ENCODE measurements at places on chromosomes 16 and 17.

DNA sequence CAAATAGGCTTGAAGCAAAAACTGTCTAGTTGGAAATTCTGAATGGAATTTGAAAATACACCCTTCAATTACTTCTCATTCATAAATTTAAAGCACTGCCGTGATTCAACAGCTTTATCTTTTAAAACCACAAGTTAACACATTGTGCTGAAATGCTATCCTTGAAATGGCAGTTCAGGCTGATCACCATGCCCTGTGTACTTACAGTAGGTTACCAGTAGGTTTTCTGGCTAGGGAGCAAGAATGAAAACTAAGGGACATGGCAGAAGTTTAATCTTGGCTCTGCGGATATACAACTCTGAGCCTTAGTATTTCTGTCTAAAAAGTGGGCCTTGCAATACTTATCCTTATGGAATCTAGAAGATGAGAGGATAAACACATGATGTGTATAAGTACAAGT, 28.0 kb downstream of the NXPH3 start:
- no peak for DNase-seq

- no peak for DNase-seq
These were observed 238.1 kb downstream of the ZNF423 start for GRCh38 chr16:49617710-49618330.

GRCh38 chr16:57735755-57736418, at the start of gene KATNB1:
TSS of gene KATNB1 (plus strand) at chr16:57735770. CDS start at chr16:57737244, 1,474 bp downstream.
- DNase-seq = no peak

DNA sequence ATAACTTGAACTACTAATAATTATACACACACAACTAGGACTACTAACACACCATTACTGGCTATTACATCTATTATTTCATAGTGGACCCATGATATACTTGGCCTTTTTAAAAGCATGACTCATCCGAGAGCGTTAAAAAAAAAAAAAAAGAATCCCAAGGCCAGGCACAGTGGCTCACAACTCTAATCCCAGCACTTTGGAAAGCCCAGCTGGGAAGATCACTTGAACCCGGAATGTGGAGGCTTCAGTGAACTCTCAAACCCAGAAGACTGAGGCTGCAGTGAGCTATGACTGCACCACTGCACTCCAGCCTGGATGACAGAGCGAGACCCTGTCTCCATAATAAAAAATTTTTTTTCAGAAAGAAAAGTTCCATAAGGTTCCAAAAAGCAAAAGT, 3.1 kb downstream of the GLG1 start:
- no peak for DNase-seq

GRCh38 chr17:34172390-34172918, 82.6 kb upstream of the CCL2 start:
- DNase-seq = no peak

DNA sequence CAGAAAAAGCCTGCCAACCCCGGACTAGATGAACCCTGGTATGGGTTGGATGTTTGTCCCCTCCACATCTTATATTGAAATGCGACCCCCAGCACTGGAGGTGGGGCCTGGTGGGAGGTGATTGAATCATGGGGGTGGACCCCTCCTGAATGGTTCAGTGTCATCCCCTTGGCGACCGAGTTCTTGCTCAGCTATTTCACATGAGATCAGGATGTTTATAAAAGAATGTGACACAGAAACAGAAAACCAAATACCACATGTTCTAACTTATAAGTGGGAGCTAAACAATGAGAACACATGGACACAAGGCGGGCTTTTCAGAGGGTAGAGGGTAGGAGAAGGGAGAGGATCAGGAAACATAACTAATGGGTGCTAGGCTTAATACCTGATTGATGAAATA, 576.0 kb upstream of the HSBP1 start:
- no peak for DNase-seq

DNA sequence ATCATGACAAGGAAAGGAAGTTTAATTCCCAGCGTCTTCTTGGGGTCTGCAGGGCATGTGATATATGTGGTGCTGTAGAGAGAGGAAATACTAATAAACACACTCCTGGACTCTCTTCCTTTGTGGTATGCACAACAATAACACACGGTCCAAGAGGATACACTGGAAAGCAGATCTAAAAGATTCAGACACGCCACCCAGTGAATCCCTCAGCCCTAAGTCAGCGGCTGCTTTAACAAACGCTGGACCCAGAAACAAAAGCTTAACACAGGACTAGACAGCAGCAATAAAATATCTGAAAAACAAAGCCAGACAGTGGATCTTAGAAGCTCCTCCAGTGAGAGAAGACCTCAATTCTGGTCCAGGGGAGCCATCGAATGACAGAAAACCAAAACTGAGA, 13.1 kb downstream of the CFAP20 start:
- no peak for DNase-seq

- no peak for DNase-seq
These were observed 307.2 kb upstream of the MYOCD start for GRCh38 chr17:12358477-12358876.

GRCh38 chr17:27506348-27507218, 50.3 kb downstream of the KSR1 start:
- no peak for DNase-seq

GRCh38 chr16:84614623-84614967, 3.3 kb downstream of the COTL1 start:
- DNase-seq = no peak

- DNase-seq = no peak
These were observed 8.1 kb downstream of the AQP8 start for GRCh38 chr16:25224731-25225319.

GRCh38 chr17:17748179-17748578, 66.9 kb downstream of the RAI1 start:
- DNase-seq = no peak

DNA sequence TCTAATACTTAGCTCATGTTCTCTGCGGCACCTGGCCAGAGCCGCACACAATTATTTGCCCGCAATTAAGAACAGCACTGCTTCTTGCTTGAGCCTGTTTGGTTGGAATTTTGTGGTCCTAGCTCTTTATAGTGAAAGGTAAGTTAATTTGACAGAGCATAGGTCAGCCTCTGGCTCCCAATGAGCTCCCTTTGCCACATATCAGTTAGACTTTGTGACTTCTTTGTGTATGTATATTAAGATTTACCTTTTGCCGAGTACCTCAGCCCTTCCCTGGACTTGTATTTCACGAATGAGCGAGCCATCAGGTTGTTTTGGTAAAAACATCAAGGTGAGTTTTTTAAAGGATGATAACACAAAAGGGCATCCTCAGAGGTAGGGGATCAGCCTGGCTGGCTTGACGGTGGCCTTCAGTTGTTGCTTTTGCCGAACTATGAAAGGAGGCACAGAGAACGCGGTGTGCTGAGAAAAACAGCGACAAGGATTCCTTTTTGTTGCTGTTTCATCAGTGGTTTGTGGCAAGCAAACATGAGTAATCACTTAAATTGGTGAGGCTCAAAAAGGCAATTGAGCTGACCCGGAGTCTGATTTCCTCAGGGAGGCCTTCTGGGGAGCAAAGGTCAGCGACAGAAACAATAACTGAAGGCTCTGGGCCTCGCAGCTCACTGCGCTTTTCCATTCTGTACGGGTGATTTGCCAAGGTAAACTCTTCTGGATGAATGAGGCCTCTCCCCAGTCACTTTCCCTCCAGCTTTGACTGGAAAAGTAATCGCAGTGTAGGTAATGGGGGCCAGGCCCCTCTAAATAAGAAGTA, 163.6 kb downstream of the HS3ST3A1 start:
- no peak for DNase-seq

DNA sequence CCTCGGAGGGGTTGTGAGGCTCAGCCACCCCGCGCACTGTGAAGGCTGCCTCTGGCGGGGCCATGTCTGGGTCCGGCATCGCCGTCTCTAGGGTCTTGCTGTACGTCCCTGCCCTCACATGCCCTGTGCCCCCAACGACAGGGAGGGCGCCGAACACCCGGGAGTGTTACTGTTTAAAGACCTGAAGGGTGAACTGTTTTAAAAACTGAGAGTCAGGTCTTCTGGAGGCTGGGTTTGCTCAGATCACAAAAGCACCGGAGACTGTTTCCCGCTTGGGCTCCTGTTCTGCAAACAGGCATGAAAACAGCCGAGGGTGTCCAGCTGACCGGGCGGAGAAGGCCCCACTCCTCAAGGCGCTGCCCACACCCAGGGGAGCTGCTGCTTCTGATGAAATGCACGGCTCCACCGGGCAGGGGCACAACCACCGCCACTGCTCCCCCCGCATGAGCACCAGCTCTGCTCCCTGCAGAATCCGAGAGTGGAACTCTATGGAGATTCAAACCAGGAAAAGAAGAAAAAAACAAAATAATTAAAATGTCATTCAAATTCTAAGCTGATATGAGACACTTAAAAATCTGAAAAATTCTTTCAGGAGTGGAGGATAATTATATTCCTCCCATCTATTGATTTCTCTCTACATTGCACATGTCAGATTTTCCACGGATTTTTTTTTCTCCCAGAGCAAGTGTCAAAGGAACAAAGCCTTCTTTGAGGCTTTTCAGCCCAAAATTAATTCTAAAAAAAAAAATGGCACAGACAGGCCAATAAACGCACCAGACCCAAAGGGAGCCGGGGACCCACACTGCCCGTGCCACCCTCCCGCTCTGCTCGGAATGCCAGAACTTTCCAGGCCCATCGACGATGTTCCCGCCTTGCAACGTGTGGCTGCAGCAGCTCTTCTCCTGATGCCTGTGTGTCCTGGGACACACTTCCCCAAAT, 74.3 kb downstream of the LMF1 start:
- no peak for DNase-seq

- no peak for DNase-seq
These were observed 71.7 kb upstream of the BRD7 start for GRCh38 chr16:50440531-50440930.

DNA sequence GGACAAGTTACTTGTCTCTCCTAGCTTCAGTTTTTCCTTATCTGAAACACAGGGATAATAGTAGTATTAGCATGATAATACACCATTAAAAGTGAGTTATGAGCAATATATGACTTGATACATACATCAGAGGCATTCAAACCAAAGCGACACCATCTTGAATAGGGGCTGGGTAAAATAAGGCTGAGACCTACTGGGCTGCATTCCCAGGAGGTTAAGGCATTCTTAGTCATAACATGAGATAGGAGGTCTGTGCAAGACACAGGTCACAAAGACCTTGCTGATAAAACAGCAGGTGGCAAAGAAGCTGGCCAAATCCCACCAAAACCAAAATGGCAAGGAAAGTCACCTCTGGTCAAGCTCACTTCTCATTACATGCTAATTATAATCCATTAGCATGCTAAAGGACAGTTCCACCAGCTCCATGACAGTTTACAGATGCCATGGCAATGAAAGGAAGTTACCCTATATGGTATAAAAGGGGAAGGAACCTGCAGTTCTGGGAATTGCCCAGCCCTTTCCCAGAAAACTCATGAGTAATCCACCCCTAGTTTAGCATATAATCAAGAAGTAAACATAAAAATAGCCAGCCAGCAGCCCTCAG, 37.2 kb upstream of the HS3ST3A1 start:
- DNase-seq = no peak

DNA sequence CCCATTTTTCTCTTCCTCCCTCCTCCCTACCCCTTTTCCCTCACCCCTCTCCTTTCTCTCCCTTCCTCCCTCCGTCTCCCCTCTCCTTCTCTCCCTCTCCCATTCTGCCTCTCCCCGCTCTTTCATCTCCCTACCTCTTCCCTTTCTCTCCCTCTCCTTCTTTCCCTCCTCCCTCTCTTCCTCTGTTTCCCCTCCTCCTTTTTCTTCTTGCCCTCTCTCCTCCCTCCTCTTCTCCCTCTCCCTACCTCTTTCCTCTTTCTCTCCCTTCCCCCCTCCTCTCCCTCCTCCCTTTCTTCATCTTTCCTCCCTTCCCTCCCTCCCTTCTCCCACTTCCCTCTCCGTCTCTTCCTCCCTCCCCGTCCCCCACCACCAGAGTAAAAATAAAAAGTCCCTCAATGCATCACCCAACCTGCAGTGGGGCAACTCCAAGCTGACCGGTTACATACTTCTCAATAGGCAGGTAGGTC, 10.4 kb downstream of the CHD9NB start:
- DNase-seq = no peak

- no peak for DNase-seq
These were observed 1.4 kb downstream of the CDH11 start for GRCh38 chr16:65120461-65120830.

DNA sequence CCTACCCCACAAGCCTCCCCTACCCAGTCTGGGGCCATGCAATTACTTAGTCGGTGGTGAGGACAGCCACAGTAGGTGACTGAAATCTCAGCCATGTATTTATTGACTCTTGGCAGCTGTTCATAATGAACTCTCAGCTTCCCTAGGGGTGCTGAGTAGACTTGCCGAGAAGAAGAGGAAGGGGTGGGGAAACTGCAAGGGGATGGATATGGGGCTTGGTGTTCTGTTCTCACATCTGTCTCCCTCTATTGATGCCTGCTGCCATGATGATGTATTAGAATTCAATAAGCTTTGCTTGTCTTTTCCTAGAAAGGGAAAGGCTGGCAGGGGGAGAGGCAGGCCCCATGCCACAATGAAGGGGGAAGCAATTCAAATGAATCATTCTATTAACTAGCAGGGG, 112.9 kb downstream of the GP2 start:
- no peak for DNase-seq

DNA sequence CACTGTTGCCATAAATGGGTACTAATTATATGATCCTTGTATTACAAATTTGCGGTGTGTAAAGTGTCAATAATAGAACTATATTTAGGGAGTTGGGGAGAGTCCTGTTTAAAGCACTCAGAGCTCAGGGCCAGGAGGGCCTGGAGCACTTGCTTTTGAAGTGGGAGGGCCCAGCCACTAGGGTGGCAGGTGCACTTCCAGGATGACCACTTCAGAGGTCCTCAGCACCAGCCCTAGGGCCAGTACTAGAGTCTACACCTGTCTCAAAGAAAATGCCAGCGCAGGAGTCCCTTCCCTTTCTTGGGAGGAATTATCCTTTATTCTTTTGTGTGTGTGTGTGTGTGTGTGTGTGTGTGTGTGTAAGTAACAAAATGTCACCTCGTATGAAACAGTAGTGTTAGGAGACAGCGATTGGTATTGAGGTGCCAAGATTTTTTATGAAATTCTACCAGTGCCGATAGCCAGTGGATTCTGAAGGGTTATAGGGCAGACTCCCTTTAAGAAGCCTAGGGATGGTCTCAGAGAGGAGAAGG, 31.9 kb downstream of the MYO18A start:
- DNase-seq = no peak

DNA sequence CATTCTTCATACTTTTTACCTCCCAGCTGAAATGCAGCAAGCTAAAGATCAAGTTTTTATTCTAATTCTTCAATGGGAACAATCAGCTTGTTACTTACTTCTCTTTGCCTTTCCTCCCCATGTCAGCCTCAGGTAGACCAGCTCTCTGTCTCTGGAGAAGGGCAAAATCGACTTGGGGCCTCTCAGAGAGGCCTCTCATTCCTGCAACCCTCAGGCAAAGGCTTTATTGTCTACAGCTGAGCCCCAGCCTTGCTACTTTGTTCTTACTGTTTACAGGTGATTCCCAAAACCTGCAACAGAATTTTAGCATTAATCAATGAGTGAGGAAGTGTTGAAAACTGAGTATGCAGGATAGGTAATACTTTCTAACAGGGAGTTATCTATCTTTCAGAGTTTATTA, 148.6 kb downstream of the KIF2B start:
- DNase-seq = no peak

Measured in stimulated activated CD8-positive, alpha-beta memory T cell treated with anti-CD3 and anti-CD28 coated beads, Interleukin-12 subunit alpha, Interleukin-12 subunit beta, amount 100 ng/mL, for 4 hours (primary cell).